DMS79 (cell line): ENCODE measurements at places on chromosomes 6 and 20.

GRCh38 chr6:35823601-35824000, 18.4 kb downstream of the LHFPL5 start:
- DNase-seq: no peak

- no peak for DNase-seq
Measured at GRCh38 chr6:143692696-143693095, 14.9 kb downstream of the PHACTR2 start.

DNA sequence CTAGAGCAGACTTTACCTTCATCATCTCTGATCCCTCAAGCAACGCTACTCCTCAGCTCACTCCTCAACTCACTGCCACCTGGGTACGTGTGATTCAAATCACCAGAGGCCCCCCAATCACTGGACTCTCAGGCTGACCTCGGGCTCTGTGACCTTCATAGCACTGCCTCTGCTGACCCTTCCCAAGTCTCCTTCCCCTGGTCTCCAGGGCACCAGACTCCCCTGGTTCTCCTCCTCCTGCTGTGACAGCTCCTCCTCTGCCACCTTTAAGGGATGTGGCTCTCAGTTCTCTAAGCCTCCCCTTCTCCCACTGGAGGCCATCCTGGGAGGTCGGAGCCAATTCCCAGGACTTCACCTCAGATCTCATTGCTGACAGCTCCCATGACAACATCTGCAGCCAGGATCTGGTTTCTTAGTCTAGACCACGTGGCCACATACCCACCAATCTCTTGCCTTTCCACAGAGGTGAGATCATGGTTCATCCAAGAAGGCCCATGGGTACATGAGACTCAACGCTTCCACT, 90.4 kb downstream of the NFATC2 start:
- no peak for DNase-seq

GRCh38 chr20:46799781-46800408, 90.4 kb downstream of the SLC2A10 start:
- no peak for DNase-seq

GRCh38 chr6:109498052-109498451, 15.0 kb upstream of the ZBTB24 start:
- DNase-seq: no peak

DNA sequence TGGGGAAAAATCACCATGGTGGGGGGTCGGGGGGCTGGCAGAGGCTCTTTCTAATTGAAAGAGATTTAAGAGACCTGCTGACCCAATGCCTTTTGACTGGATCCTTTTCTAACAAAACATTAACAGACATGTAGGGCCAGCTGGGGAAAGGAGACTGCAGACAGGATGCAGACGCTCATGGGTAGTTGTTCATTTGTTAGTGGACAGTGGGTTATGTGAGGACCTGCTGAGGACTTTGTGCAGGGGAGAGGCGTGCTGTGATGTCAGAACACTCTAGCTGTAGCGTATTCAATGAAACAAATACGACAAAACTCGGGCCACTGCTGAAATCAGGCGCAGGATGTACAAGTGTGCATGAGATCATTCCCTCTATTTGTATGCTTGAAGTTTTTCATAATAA, 1.2 kb downstream of the IP6K3 start:
- no peak for DNase-seq

DNA sequence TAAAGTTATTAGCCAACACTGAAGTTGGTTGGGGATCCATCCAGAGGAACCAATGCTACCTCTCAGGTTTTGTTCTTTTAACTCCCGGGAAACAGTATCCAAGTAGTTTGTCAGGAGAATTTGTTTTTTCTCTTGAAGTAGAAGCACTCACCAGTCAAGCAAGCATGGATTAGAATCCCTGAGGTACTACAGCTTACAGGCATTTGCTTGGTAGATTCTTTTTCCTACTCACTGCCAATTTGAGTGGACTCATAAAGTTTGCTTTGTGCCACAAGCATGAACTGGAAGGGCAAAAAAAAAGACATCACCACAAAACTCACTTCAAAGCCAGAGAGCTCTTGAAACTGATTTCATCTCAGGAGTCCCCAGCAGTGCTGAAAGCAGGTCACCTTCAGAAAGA, 167.4 kb downstream of the MBOAT1 start:
- peak; percentile 98 for DNase-seq

DNA sequence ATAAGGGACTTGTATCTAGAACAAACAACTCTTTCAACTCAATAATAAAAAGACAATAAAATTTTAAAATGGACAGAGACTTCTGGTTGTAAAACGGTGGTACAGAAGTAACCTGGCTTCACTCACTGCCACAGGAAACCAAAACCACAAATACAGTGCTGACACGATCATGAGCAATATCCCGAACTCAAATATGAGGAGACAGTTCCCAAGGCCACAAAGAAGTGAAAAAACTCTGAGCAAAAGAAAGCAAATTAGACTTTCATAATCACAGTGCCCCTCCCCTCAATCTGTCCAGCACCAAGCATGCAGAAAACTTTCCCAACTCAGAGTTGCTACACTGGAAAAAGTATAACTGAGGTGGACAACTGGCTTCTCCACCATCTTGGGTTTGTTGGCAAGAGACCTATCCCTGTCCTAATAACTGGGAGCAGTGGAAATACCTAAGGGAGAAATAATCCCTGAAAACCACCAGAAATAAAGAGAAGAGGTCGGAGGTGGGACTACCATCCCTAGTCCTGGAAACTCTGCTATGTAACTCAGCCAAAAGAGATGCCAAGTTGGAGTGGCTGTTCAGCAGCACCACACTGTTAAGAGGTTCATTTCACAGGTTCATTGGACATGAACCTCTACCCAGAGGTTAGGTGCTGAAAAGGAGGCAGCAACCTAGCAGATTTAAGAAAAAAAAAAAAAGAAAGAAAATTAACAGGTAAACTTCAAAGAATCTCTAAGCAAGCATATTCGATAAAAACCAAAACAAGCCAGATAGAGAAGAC, 55.5 kb downstream of the REV3L start:
- DNase-seq: no peak

DNA sequence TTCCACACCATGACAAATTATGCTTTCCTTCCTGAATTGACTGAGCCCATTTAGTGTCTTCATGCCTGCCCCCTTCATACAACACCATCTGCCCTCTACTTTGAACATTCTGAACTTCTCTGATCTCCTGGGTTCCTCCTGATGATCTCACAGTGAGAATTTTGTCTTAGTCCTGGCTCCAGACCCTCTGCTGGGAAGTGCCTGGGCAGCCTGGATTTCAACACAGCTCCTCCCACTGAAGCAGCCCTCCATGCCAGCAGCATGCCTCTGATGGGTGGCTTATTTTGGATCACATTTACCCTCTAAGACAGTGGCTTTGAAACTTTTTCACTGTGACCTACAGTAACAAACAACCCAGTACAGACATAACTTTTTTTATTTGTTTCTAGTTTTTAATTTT, 41.5 kb downstream of the DSE start:
- no peak for DNase-seq

- DNase-seq: no peak
Measured at GRCh38 chr6:137861550-137862337, 5.3 kb upstream of the TNFAIP3 start.

- DNase-seq: no peak
Measured at GRCh38 chr6:77371748-77372147, 91.5 kb downstream of the HTR1B start.
